ENCODE measurements at places on chromosomes 3 and 15.

DNA sequence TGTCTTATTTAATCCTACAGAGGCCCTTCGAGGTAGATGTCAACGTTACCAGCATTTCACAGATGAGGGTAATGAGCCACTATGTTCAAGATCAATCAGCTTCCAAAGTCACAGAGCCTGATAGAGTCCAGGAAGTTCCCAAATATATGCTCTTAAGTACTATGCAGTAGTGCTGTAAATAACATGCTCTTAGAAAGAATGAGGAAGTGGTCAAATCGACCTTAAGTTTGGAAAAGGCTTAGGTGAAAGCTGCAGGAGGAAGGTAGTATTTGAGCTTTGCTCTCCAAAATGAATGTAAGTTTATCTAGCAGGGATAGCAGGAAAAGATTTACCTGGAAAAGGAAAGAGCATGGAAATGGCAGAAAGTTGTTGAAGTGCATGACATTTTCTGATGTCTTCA is 234.0 kb downstream of the RBMS3 start:
- no peak for DNase-seq

- no peak for DNase-seq
Measured at GRCh38 chr3:63992516-63993209, 30.6 kb downstream of the PSMD6 start.

- DNase-seq, result no peak
Measured at GRCh38 chr3:190847436-190847835, 15.1 kb downstream of the GMNC start.

DNA sequence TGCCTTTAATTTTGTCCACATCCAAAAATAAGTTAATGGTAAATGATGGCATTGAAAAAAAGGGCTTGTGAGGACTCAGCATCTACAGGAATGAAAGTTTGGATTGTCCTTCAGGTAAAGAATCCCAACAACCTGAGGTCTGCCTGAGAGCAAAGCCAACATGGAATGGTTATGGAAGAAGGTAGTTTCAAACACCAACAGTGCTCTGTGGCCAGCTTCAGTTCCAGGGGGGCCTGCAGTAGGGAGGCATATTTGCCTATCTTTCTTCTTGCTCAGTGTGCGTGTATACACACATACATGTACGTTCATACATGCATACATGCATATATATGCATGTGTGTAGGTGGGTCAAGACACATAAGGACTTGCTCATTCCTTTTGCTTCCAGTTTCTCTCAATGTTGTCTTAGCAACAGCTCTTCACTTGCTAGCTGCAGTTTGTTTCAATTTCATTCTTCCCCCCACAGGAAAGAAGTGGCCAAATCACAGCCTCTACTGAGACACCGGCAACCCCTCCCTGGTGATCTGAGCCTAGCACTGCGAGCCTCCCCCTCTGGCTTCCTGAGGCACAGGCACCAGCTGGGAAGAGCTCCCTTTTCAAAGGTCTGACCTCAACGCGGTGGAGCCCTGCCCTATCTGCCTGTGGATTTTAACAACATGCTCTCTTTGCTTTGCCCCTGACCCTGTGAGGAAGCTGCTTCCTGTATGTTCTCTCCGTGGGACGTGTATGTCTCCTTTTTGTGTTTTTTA is 146.2 kb downstream of the KLF13 start:
- DNase-seq, result no peak

DNA sequence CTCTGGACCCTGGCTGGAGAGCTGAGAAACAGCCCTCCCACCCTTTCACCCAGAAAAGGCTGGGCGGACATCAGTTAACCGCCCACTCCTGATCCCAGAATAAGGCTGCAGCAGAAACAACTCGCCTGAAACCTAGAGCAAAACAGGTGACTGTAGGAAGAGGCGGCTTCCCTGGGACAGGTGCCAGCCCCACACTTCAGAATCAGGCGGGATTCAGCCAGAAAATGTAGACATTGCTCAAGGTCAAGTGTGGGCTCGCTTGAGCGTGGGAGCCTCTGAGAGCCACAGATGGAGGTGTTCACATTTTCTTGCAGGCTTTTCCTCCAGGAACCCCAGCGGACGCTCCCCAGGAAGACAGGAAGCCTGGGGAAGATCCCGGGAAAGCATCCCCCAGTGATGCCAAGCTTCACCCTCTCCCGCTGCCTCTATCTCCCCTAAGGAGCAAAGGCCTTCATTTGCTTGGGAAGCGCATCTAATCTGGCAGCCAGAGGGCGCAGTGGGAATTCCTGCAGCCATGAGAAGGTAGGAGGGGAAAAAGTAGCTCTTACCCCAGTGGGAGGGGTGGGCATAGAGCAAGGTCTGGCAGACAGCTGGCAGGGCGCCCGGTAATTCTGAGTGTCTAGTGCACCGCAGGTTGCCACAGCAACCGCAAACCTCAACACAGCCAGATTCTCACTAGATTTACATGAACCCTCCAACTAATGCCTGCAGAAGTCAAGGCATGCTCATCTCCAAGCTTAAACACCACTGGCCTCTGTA is 77.7 kb downstream of the OCA2 start:
- DNase-seq, result no peak

- no peak for DNase-seq
Measured at GRCh38 chr3:176872771-176873209, 324.5 kb downstream of the TBL1XR1 start.

- no peak for DNase-seq
Measured at GRCh38 chr3:93906245-93906644, 67.5 kb downstream of the PROS1 start.

DNA sequence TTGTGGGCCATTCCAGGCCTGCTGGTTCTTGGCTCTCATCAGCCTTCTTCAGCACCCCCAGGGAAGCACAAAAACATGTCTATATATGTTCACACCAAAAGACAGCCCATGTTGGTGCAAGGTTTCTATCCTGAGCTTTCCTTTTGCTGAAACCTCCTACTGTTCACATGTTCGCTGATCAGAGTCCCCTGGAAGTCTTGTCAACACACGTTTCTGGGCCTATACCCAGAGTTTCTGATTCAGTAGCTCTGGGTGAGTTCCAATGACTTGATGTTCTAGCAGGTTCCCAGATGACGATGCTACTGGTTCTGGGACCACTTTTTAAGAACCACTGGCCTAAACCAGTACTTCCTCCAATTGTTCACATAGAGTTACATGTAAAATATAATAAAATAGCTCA is 46.0 kb downstream of the SUCNR1 start:
- no peak for DNase-seq

DNA sequence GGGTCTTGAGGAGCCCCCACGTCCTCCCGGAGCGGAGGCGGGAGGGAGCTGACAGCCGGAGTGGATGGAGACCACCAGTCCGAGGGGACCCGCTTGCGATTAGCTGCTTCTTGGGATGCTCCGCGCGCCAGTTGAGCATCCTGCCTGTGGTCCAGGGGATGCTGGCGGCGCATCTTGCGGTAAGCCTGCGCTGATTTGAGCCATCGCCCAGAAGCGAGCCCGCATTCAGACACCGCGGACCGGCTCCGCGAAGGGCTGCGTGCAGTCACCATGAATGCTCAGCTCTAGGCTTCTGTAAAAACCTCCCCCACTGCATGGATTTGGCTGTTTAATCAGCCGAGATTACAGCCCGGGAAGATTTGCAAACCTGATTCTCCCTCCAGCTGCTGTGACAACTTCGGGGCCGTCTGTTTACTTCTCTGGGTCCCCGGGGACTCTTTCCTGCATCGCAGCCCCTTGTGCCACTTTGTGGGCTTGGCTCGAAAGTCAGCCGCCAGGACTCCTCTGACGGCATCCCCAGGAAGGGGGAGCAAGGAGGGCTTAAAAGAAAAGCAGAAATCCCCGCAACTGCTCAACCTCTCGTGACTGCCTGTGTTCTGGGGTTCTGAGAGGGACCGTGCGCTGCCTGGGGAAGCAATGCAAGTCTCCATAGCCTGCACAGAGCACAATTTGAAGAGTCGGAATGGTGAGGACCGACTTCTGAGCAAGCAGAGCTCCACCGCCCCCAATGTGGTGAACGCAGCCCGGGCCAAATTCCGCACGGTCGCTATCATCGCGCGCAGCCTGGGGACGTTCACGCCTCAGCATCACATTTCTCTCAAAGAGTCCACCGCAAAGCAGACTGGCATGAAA is 171.1 kb downstream of the KCNAB1 start:
- DNase-seq, result no peak

DNA sequence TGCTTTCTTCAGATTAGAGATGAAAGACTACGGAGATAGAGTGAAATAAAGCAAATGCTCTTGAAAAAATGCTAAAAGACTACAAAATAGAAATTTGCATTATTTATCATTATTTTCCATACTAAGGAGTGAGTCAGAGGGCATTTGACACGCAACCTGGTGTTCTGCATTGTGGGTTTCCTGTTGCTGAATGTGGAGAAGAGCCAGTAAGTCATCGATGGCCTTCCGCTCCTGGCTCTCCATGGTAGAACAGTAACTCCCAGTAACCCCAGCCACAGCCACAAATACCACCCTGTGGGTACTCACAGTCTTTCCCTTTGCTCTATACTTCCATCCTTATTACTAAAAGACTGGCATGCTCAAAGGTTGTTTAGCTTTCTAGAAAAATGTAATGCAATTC is 61.5 kb downstream of the CGGBP1 start:
- no peak for DNase-seq

DNA sequence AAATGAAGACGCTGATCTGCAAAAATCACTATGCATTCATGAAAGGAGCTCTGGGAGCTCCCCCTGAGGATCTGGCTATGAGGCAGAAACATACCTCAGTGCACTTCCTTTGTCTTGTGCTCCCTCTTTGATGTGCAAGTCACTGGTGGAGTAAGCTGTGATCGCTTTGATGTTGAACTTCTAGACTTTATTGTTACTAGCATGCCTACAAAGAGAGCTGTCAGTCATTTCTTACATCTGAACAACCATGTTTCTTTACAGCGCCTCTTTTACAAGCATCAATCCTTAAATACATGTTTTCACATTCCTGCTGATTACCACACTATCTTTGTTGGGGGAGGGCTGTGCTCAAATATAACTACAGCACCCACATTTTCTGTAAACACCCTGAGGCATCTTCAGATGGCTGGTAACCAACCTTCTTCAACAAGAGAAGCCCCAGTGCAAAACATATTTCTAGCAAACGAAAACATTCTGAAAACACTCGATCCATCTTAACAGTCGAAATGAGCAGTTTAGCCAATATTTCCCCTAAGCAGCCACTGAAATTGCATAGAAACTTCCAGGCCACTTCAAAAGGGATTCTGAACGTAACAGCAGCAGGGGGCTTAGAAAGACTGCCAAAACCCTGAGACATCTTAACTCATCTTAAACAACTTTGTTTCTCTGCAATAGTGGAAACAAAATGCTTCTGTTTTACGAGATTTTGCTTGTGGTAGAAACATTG is 101.9 kb upstream of the ICE2 start:
- no peak for DNase-seq

DNA sequence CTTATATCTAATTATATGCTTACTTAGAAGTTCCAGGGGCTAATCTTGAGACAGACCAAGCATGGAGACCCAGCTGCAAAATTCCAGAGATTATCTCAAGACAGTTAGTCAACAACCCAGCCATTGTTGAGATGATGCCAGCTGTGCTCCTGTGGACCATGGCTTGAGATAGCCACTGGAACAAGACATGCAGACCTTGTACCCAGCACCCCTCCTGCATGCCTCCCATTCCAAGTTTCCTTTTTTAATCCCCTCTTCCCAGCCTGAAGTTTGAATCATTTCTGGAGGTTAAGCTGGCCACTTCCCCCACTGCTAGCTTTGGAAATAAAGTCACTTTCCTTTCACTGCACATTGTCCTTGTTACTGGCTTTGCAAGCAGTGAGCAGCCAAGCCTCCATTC is 53.8 kb downstream of the IMPG2 start:
- DNase-seq, result no peak

DNA sequence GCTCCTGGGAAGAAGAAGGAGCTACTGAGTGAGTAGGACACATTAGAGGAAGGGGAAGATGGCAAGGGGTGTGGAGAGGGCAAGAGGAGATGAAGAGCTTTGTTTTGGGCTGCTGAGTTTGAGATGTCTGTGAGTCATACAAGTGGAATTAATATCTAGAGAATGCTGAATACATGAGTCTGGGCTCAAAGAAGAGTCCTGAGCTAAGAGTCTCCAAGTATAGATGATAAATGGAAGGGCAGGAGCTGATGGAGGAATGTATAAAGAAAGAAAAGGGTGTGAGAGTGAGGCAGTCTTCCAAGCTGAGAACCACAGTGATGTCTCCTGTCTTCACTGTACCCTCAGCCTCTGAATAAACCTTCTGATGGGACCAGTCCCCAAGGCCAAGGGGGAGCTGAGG is 205.5 kb upstream of the MRPL3 start:
- no peak for DNase-seq

Data from activated CD4-positive, CD25-positive, alpha-beta regulatory T cell (primary cell).